ENCODE measurements at places on chromosomes 2 and 18.

GRCh38 chr2:23599667-23600066, 214.7 kb downstream of the KLHL29 start:
- no peak for DNase-seq

GRCh38 chr2:184336688-184337087, 261.6 kb upstream of the ZNF804A start:
- no peak for DNase-seq

GRCh38 chr2:84770280-84770679, 110.6 kb downstream of the TRABD2A start:
- no peak for DNase-seq

- no peak for DNase-seq
Observed at GRCh38 chr2:201939453-201939941, 94.2 kb upstream of the FZD7 start.

DNA sequence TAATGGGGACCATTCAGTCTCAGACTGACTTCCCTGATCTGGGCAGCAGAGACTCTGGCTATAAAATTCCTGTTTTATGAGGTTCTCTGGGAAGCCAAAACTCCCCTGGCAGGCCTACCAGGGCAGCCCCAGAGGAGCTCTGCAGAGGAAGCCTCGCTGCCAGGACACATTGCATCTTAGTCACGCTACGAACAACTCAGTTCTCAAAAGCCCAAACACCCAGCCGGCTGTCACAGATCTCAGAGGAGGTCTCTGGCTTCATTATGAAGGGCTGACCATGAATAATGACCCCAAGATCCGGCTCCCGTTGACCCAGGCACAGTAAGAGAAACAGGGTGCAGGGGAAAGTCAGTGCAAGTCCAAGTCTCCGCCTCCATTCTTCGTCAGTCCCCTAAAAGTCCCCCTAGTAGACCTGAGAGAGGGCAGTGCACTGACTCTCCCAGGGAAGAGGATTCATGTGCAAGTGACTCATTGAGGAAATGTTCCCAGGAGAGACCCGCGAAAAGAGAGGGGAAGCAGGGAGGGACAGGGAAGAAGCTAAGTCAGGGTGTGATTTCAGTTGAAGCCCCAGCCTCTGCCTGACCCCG, 212.3 kb downstream of the CYP26B1 start:
- DNase-seq = no peak
